ENCODE measurements at places on chromosomes 5 and 9. TPM values are rescaled to one million over a fixed set of nuclear protein-coding genes. Genes with fewer than 3 reads are reported as not detected.

GRCh38 chr9:76718166-76718565 is 46.1 kb upstream of the PCA3 start:
- no peak overlapping the region for H3K27ac ChIP-seq
- peaks cover 8% of the 10 kb centered on the region for H3K4me1 ChIP-seq
- no peaks in the 10 kb centered on the region for H3K36me3 ChIP-seq
- H3K27me3 ChIP-seq: no peaks in the 10 kb centered on the region
- H3K4me3 ChIP-seq: no peak overlapping the region

DNA sequence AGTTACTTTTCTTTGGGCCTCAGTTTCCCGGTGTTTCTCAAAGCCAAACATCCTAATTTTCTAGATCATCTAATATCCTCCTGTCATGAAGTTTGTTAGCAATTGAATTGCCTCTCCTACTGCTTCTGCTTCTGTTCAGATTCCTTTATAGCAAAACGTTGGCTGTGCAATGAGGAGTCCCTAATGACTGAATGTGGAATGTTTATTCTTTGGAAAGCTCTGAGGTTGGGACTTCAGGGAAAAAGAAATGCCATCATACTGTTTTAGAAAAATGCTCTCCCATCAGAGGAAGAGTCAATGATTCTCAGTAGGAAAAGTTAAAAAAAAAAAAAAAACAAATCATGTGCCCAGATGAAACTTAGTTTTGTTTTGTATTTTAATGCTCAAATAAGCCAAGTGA is 268.7 kb upstream of the PAPPA start:
- H3K27ac ChIP-seq: no peak overlapping the region
- H3K4me1 ChIP-seq: peaks cover 10% of the 10 kb centered on the region
- H3K27me3 ChIP-seq: no peaks in the 10 kb centered on the region

CCDC180 gene
- 7.1 TPM for total RNA-seq

GRCh38 chr5:25963251-25964008 is 1075.0 kb downstream of the CDH9 start:
- no peak for DNase-seq
- H3K4me3 ChIP-seq: no peak overlapping the region
- no peaks in the 10 kb centered on the region for H3K27me3 ChIP-seq
- peaks cover 9% of the 10 kb centered on the region for H3K36me3 ChIP-seq

PPP3R2 gene
- not detected for total RNA-seq

OR1Q1 gene
- total RNA-seq: not detected

- H3K4me1 ChIP-seq: no peaks in the 10 kb centered on the region
- no peak for DNase-seq
Observed at GRCh38 chr5:104126980-104127379, 564.4 kb upstream of the NUDT12 start.

GRCh38 chr5:124561451-124561850 is 185.0 kb downstream of the ZNF608 start:
- no peak for DNase-seq
- H3K4me1 ChIP-seq: no peaks in the 10 kb centered on the region
- no peaks in the 10 kb centered on the region for H3K36me3 ChIP-seq
- H3K4me3 ChIP-seq: no peak overlapping the region

PCDHGB5 gene
- 15.7 TPM for total RNA-seq

GRCh38 chr9:126320158-126320922 is 6.3 kb upstream of the MVB12B start:
- H3K27me3 ChIP-seq: peaks cover 5% of the 10 kb centered on the region
- H3K4me1 ChIP-seq: no peaks in the 10 kb centered on the region
- H3K4me3 ChIP-seq: no peak overlapping the region
- no peak for DNase-seq
- H3K27ac ChIP-seq: no peak overlapping the region

SPATA6L gene
- 0.39 TPM for total RNA-seq

DNA sequence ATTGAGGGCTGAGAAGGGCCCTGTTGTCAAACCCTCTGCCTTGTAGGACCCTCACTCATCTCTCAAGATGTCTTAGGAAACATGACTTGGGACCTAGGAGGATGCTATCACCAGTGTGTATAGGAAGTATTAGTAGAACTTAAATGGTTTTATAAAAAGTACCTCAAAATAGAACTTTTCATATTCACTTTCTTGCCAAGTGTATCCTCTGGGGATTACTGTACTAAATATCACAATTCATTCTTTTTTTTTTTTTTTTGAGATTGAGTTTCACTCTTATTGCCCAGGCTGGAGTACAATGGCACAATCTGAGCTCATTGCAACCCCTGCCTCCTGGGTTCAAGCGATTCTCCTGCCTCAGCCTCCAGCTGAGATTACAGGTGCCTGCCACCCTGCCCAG is 56.2 kb downstream of the ARHGEF28 start:
- no peak for DNase-seq
- no peaks in the 10 kb centered on the region for H3K27me3 ChIP-seq
- no peak overlapping the region for H3K27ac ChIP-seq

SPINK7 gene
- not detected for total RNA-seq

LARP1 gene
- 302 TPM for total RNA-seq

GRCh38 chr5:173301695-173302545 is 26.3 kb downstream of the STC2 start:
- H3K27me3 ChIP-seq: no peaks in the 10 kb centered on the region
- no peaks in the 10 kb centered on the region for H3K36me3 ChIP-seq
- no peak for DNase-seq
- peaks cover 43% of the 10 kb centered on the region for H3K4me1 ChIP-seq

GRCh38 chr5:57947181-57947580 is 464.6 kb upstream of the ACTBL2 start:
- no peak overlapping the region for H3K4me3 ChIP-seq
- H3K27me3 ChIP-seq: no peaks in the 10 kb centered on the region
- H3K36me3 ChIP-seq: no peaks in the 10 kb centered on the region
- no peak for DNase-seq

DNA sequence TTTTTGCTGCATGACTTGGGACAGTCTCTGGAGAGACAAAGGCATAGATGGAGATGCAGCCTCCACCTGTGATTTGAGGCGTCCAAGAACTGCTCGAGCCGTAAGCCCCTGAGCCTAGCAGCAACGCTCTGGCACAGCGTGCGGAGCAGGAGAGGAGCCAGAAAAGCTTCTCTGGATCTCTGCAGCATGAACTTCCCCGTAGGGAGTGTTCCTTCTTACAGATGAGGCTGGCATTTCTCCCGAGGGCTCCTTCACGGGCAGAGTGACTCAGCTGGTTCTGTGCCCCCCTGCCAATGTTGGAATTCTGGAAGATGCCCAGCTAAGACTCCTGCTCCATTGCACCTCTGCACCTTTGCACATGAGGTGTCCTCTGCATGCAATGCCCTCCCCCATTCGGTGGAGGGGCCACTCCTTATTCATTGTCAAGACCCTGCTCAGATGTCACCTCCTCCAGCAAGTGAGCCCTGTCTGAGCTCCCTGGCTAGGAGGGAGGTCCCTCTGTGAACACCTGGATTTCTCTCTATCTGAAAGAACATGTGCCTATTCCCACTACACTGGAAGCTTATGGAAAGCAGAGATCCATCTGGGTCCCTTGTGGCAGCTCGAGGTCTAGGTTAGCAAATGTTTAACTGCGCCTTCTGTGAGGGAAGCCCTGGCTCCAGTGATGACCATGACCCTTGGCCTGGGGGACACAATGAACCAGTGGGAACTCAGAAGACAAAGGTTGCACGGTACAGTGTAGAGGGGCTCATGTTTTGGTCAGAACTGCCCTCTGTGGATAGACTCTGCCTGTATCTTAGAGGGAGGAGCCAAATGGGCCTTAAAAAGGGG is 39.6 kb downstream of the SH3PXD2B start:
- H3K27me3 ChIP-seq: no peaks in the 10 kb centered on the region
- H3K27ac ChIP-seq: no peak overlapping the region
- no peaks in the 10 kb centered on the region for H3K36me3 ChIP-seq
- DNase-seq: no peak

TIMD4 gene
- total RNA-seq: not detected

DNA sequence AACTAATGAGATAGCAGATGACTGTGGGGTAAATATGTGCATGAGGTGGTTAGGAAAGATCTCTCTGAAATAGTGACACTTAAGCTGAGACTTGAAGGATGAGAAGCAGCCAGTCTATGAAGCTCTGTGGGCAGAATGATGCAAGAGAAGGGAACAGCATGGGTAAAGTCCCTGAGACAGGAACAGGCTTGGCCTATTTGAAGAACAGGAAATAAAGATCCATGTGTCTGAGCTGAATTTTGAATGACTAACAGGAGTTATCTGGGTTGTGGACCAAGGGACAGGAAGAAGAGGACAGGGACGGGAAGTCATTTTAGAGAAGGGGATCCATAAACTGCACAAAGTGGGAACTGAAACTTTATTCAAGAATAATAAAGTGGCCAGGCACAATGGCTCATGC is 25.6 kb upstream of the HMGCS1 start:
- H3K4me3 ChIP-seq: no peak overlapping the region
- DNase-seq: no peak
- no peaks in the 10 kb centered on the region for H3K27me3 ChIP-seq
- H3K4me1 ChIP-seq: no peaks in the 10 kb centered on the region
- H3K36me3 ChIP-seq: no peaks in the 10 kb centered on the region

SAXO1 gene
- not detected for total RNA-seq

GRCh38 chr5:98763001-98763630 is 10.3 kb upstream of the RGMB start:
- peak overlapping the region; percentile 46 for H3K27ac ChIP-seq
- H3K36me3 ChIP-seq: no peaks in the 10 kb centered on the region
- peaks cover 14% of the 10 kb centered on the region for H3K4me1 ChIP-seq
- peak; percentile 91 for DNase-seq
- H3K4me3 ChIP-seq: no peak overlapping the region
- H3K27me3 ChIP-seq: peaks cover 8% of the 10 kb centered on the region

All from GM23338 (cell line).